ENCODE measurements at places on chromosomes 1 and 21.

GRCh38 chr1:46410156-46411009, 16.3 kb downstream of the FAAH start:
- no peak for DNase-seq

DNA sequence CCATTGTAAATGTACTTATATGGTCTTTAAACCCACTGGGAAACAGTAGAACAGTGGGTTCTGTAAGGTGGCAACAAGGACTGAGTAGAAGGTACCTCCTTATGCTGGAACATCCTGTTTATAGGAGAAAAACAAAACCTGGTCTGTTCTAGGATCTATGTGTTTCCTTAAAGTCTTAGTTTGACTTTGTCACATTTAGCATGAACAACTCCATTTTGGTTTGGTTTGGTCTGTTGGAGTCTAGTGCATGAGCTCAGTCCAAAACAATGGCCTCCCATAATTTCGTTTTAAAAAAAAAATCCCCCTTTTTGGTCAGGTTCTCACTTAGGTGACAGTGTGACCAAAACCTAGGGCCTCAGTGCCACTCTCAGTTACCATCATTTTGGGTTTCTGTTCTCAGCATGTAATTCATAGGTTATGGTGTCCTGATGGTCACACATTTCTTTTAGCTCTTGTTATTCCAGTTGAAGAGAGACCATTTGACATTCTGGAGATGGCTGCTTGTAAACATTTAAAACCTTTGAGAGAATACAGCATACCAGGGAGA, 66.4 kb upstream of the IL12RB2 start:
- no peak for DNase-seq

- no peak for DNase-seq
These were observed 11.2 kb downstream of the S100A10 start for GRCh38 chr1:151982300-151983005.

DNA sequence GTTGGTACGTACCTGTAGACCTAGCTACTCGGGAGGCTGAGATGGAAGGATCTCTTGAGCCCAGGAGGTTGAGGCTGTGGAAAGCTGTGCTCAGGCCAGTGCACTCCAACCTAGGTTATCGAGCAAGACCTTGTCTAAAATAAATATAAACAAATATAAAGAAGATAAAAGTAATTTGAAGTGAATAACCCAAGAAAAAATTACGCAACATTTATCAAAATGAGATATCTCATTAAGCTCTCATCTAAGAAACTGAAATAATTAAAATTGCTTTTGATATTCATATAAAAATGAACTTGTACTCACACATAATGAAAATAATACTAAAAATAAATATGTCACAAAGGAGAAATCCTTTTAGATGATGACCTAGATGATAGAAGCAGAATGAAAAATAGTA, 647.1 kb upstream of the NCAM2 start:
- DNase-seq = no peak

DNA sequence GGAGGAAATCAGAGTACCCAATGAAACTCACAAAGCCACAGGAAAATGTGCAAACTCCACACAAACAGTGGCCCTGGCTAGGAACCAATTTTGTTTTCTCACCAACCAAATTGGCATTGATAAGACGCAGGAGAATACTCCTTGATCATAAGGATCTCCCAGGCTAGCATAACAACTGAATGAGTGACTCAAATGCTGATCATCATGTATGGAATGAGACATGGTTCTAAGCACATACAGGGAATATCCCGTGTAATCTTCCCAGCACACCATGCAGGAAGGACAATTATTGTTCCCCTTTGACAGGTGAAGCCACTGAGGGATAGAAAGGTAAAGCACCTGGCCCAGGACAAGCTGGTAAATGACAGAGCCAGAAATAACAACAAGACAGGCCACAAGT, 180.0 kb upstream of the DUSP10 start:
- DNase-seq = no peak

All from NCI-H1436 treated with DMSO at 0.1 percent for 48 hours (cell line).